ENCODE measurements at places on chromosomes 6 and 20. TPM values are rescaled to one million over a fixed set of nuclear protein-coding genes. Genes with fewer than 3 reads are reported as not detected.

DNA sequence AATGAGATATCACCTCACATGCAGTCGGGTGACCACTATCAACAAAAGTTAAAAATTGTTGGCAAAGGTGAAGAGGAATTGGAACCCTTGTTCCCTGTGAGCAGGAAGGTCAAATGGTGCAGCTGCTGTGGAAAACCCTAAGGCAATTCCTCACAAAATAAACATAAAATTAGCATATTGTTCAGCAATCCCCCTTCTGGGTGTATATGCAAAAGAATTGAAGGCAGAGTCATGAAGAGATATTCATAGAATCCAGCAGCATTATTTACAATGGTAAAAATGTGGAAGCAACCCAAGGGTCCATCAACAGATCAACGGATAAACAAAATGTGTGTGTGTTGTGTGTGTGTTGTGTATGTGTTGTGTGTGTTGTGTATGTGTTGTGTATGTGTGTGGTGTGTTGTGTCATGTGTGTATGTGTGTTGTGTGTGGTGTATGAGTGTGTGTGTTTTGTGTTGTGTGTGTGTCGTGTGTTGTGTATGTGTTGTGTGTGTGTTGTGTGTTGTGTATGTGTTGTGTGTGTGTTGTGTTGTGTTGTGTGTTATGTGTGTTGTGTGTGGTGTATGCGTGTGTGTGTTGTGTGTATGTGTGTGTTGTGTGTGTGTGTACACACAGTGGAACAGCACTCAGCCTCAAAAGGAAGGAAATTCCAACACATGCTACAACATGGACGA lies 245.1 kb downstream of the ERMARD start:
- DNase-seq, result no peak

The PDE7B gene
- total RNA-seq, result not detected

- peak; percentile 97 for DNase-seq
Observed at GRCh38 chr20:52490711-52491430, 299.3 kb upstream of the ZFP64 start.

GRCh38 chr20:41196653-41197225 lies 59.4 kb downstream of the PLCG1 start:
- no peak for DNase-seq

DNA sequence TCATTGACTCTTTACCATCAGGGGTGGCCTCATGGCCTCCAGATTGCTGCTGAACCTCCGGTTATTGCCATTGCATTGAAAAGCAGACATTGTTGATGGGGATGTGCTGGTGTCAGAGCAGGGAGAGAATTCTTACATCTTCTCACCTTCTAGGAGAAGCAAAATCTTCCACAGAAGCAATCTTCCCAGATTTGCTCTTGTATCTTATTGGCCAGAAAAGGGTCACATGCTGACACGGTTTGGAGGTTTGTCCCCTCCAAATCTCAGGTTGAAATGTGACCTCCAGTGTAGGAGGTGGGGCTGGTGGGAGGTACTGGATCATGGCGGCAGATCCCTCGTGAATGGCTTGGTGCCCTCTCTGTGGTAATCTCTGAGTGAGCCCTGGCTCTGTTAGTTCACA lies 10.7 kb downstream of the TP53RK start:
- DNase-seq, result no peak

DNA sequence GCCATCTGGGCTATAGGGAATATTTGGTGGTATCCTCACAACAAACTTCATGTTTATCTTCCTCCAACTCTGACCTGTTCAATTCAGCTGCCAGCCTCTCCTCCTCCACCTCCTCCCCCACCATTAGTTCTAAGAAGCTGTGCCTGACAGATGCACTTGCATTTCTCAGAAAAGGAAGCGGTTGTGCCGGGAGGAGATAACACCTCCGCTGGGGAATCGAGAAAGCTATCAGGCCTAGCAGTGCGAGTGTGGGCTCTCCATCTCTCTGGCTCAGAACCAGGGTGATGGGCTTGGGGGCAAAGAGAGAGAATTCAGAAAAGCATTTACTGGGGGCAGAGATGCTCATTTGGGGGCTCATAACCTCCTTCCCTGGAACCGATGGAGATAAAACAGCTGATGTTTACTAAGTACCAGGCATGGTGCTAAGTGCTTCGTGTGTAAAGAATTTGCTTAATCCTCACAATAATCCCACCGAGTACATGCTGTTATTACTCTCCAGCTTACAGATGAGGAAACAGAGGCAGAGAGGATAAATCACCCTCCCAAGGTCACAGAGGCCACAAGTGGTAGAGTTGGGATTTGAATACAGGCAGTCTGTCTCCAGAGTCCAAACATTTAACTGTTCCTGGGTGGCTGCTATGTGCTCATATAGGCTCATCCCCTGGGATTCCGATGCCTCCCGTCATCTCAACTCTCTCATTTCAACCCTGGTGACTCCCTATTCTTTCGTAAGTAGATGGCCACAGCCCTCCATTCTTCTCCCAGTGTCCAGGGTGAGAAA lies 38.3 kb downstream of the COX4I2 start:
- peak; percentile 61 for DNase-seq
